Naive thymus-derived CD8-positive, alpha-beta T cell (primary cell): ENCODE measurements at places on chromosomes 3 and 15. TPM values are rescaled to one million over a fixed set of nuclear protein-coding genes. Genes with fewer than 3 reads are reported as not detected.
A peak's percentile ranks its signal among the peaks of the same experiment; 100 is the strongest.

DNA sequence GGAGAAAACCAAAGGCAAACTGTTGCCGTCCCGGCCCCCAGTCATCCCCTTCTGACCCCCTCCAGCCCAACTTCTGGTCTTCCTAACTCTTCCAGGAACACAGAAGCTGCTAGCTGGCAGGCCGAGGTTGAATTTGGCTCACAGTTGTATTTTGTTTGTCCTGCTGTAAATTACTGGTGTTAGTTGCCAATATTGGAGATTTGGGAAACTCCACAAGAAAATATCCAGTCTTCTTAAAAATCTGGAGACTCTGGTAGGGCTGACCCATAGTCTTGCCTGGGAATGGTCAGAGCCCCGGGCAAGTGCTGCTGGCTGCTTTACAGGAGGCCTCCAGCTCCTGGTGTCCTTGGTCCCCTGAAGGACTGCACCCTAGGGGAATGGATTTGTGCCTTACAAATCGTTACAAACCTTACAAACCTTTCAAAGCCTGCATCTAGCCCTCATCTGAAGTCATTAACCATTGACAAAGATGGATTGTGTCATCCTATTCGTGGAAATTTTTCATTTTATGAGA is 112.0 kb upstream of the MCTP2 start:
- no peak overlapping the region for H3K27ac ChIP-seq
- no peaks in the 10 kb centered on the region for H3K4me1 ChIP-seq
- DNase-seq, result no peak
- peaks cover 2% of the 10 kb centered on the region for H3K27me3 ChIP-seq
- H3K4me3 ChIP-seq, result no peak overlapping the region
- no peaks in the 10 kb centered on the region for H3K36me3 ChIP-seq

- H3K27me3 ChIP-seq, result no peaks in the 10 kb centered on the region
- DNase-seq, result no peak
- peaks cover 6% of the 10 kb centered on the region for H3K4me1 ChIP-seq
- no peak overlapping the region for H3K4me3 ChIP-seq
- H3K27ac ChIP-seq, result no peak overlapping the region
Measured at GRCh38 chr15:65630760-65631159, 9.0 kb downstream of the SLC24A1 start.

GRCh38 chr3:48544141-48544540 is 12.5 kb downstream of the PFKFB4 start:
- no peak overlapping the region for H3K4me3 ChIP-seq
- H3K4me1 ChIP-seq, result peaks cover 2% of the 10 kb centered on the region

GRCh38 chr3:9469986-9470385 is 72.6 kb downstream of the SETD5 start:
- no peaks in the 10 kb centered on the region for H3K4me1 ChIP-seq
- H3K27ac ChIP-seq, result peak overlapping the region; percentile 17
- H3K36me3 ChIP-seq, result peaks cover 99% of the 10 kb centered on the region
- no peak for DNase-seq

GRCh38 chr3:171522651-171523050 is 62.4 kb upstream of the TNIK start:
- H3K4me3 ChIP-seq, result no peak overlapping the region
- H3K4me1 ChIP-seq, result no peaks in the 10 kb centered on the region
- no peak overlapping the region for H3K27ac ChIP-seq

GRCh38 chr15:43552256-43552655 is 34.8 kb downstream of the MAP1A start:
- no peaks in the 10 kb centered on the region for H3K27me3 ChIP-seq
- no peaks in the 10 kb centered on the region for H3K4me1 ChIP-seq
- DNase-seq, result no peak

- H3K4me3 ChIP-seq, result no peak overlapping the region
- no peak overlapping the region for H3K27ac ChIP-seq
- H3K36me3 ChIP-seq, result no peaks in the 10 kb centered on the region
- H3K4me1 ChIP-seq, result no peaks in the 10 kb centered on the region
Measured at GRCh38 chr3:181899702-181900101, 188.0 kb downstream of the SOX2 start.

DNA sequence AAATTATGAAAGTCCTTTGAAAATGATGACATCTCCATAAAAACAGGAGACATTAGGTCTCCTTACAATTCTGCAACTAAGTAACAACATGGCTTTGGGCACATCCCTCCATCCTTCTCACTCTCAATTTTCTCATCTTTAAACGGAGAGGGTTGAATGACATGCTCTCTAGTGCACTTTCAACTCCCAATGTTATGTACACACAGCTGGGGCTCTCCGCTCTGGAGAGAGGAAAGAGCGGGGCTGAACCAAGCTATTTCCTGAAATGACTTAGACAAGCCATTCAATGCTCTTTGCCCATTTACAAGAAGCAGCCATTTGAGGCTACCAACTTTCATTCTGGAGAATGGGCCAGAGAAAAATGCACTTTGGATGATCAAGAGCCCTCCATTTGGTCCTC is 144.2 kb upstream of the BNIP2 start:
- no peaks in the 10 kb centered on the region for H3K27me3 ChIP-seq
- peaks cover 38% of the 10 kb centered on the region for H3K4me1 ChIP-seq
- no peak overlapping the region for H3K27ac ChIP-seq
- DNase-seq, result no peak
- no peak overlapping the region for H3K4me3 ChIP-seq

GRCh38 chr3:32973982-32974381 is 22.5 kb downstream of the CCR4 start:
- no peaks in the 10 kb centered on the region for H3K36me3 ChIP-seq
- peaks cover 4% of the 10 kb centered on the region for H3K27me3 ChIP-seq
- DNase-seq, result peak; percentile 37
- no peak overlapping the region for H3K27ac ChIP-seq

- H3K27ac ChIP-seq, result peak overlapping the region; percentile 0
- H3K4me3 ChIP-seq, result no peak overlapping the region
- DNase-seq, result no peak
- peaks cover 14% of the 10 kb centered on the region for H3K4me1 ChIP-seq
Measured at GRCh38 chr3:188553569-188553968, 399.6 kb downstream of the LPP start.

DNA sequence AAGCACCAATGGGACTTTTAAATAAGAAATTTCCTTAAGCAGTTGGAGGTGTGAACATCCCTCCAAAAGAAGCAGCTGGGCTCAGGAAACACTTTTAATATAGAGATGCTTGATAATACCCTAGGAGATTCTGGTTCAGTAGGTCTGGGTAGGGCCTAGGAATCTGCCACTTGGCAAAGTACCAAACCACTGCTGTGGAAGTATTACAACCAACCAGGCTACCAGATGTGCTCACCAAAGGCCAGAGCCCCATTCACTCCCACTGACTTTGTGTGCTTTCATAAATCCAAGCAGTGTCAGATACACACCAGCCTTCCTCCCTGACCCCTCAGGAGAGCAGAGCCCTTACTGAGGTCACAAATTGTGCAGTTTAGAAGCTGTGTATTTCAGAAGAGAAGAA is 162.6 kb downstream of the CCNL1 start:
- no peaks in the 10 kb centered on the region for H3K4me1 ChIP-seq
- no peak for DNase-seq
- no peak overlapping the region for H3K27ac ChIP-seq
- H3K27me3 ChIP-seq, result no peaks in the 10 kb centered on the region

DNA sequence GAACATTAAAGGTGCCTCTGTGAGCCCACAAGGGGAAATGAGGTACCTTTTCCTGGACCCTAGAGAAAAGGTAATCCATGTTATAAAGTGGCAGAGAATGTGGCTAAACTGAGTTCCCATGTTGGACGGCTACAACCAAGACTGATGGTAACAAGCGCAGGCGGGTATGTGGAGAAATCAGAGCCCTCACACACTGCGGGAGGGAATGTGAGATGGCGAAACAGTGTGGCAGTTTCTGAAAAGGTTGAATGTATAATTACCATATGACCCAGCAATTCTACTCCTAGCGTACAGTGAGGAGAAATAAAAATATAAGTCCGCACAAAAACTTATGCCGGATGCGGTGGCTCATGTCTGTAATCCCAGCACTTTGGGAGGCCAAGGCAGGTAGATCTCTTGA is 24.1 kb upstream of the SHISA5 start:
- no peak overlapping the region for H3K4me3 ChIP-seq
- no peak for DNase-seq
- H3K4me1 ChIP-seq, result peaks cover 10% of the 10 kb centered on the region
- H3K27ac ChIP-seq, result no peak overlapping the region
- H3K27me3 ChIP-seq, result no peaks in the 10 kb centered on the region

GRCh38 chr3:149120051-149120972 is 9.1 kb upstream of the HPS3 start:
- DNase-seq, result no peak
- no peak overlapping the region for H3K27ac ChIP-seq
- H3K4me3 ChIP-seq, result no peak overlapping the region
- peaks cover 5% of the 10 kb centered on the region for H3K4me1 ChIP-seq
- H3K27me3 ChIP-seq, result peaks cover 6% of the 10 kb centered on the region
- H3K36me3 ChIP-seq, result no peaks in the 10 kb centered on the region

- H3K27ac ChIP-seq, result no peak overlapping the region
- no peaks in the 10 kb centered on the region for H3K27me3 ChIP-seq
- no peak overlapping the region for H3K4me3 ChIP-seq
- no peak for DNase-seq
- peaks cover 15% of the 10 kb centered on the region for H3K4me1 ChIP-seq
Measured at GRCh38 chr15:51874751-51875644, 45.5 kb downstream of the TMOD3 start.

DNA sequence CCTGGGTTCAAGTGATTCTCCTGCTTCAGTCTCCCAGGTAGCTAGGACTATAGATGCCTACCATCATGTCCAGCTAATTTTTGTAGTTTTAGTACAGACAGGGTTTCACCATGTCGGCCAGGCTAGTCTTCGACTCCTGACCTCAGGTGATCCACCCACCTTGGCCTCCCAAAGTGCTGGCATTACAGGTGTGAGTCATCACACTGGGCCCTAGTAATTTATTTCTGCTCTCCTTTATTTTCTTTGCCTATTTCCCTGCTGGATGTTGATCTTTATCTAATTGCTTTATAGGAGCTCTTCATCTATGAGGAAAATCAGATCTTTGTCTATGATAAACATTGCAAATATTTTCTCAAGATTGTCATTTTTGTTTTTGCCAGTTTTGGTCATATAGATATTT is 31.7 kb downstream of the UQCC5 start:
- no peak overlapping the region for H3K4me3 ChIP-seq
- H3K27me3 ChIP-seq, result no peaks in the 10 kb centered on the region
- no peak overlapping the region for H3K27ac ChIP-seq
- H3K36me3 ChIP-seq, result no peaks in the 10 kb centered on the region

SI gene
- polyA plus RNA-seq, result not detected

CPLX3 gene
- polyA plus RNA-seq, result not detected

CIAO2A gene
- polyA plus RNA-seq, result 84.8 TPM

HTR3E gene
- polyA plus RNA-seq, result not detected

MAP6D1 gene
- polyA plus RNA-seq, result 2.9 TPM

BCHE gene
- not detected for polyA plus RNA-seq
